ENCODE measurements at places on chromosomes 3 and 15. TPM values are rescaled to one million over a fixed set of nuclear protein-coding genes. Genes with fewer than 3 reads are reported as not detected.

Gene ANAPC13
- 24.5 TPM for total RNA-seq

Gene STRIT1
- total RNA-seq, result not detected

Gene KLHL6
- 5.7 TPM for total RNA-seq

Gene DPPA2
- not detected for total RNA-seq

Gene NTRK3
- total RNA-seq, result under 0.01 TPM

Gene WDR93
- total RNA-seq, result not detected

Gene CCR1
- total RNA-seq, result not detected

Gene P2RY12
- not detected for total RNA-seq

Gene SST
- total RNA-seq, result 211 TPM

GRCh38 chr15:83285979-83286553, 1.6 kb upstream of the BNC1 start:
- DNase-seq, result no peak
- peaks cover 16% of the 10 kb centered on the region for H3K4me1 ChIP-seq
- H3K36me3 ChIP-seq, result no peaks in the 10 kb centered on the region
- no peak overlapping the region for H3K4me3 ChIP-seq
- H3K27me3 ChIP-seq, result peaks cover 80% of the 10 kb centered on the region
- H3K27ac ChIP-seq, result no peak overlapping the region

DNA sequence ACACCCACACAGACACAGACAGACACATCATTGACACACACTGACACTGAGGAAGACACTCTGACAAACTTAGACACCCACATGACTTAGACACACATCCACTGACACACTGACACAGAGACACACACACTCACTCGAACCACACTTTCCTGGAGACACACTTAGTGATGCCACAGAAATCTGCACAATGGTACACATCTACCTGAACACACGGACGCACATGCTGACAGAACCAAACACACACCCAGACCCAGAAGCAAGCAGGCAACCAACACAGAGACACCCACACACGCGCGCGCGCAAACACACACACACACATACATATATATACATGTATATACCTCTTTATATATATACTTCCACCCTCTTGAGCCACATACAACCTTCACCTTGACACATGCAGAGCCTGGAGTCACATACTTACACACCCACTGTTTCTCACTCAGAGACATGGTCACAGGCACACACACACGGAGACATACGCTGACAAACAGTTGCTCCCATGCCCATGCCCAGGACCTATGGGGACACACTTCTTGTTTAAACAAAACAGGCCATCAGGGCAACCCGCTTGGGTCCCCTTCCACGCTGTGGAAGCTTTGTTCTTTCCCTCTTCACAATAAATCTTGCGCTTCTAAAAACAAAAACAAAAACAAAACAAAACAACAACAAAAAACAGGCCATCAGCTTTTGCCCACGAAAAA, 913 bp upstream of the SCN5A start:
- H3K27me3 ChIP-seq, result peaks cover 86% of the 10 kb centered on the region
- H3K27ac ChIP-seq, result no peak overlapping the region
- H3K4me1 ChIP-seq, result peaks cover 15% of the 10 kb centered on the region
- DNase-seq, result no peak
- peak overlapping the region; percentile 52 for H3K4me3 ChIP-seq

- H3K4me1 ChIP-seq, result no peaks in the 10 kb centered on the region
- no peaks in the 10 kb centered on the region for H3K27me3 ChIP-seq
- no peak overlapping the region for H3K27ac ChIP-seq
- H3K36me3 ChIP-seq, result no peaks in the 10 kb centered on the region
- no peak overlapping the region for H3K4me3 ChIP-seq
- DNase-seq, result no peak
Measured at GRCh38 chr3:71478568-71478967, 105.0 kb downstream of the FOXP1 start.

- DNase-seq, result peak; percentile 22
Measured at GRCh38 chr15:47331829-47332393, 385.4 kb upstream of the SEMA6D start.

- no peak for DNase-seq
- no peak overlapping the region for H3K4me3 ChIP-seq
- no peaks in the 10 kb centered on the region for H3K27me3 ChIP-seq
Measured at GRCh38 chr15:84975871-84976351, 5.7 kb upstream of the PDE8A start.

DNA sequence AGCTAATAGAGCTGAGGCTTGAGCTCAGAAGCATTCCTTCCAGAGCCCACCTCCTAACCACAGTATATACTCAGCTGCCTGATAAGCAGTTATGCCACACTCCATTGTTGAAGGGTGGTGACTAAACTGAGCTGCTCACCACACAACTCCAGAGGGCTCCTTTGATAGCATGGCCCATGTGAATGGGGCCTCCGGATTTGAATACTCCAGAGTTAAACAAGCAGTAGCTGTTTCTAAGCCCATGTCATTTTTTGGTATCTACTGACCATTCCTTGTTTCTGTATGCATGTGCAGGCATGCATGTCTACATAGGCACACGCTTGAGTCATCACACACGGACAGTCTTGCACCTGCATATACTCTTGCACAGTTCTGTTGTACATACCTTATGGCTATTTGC, 28.9 kb downstream of the IGSF10 start:
- no peaks in the 10 kb centered on the region for H3K36me3 ChIP-seq
- no peaks in the 10 kb centered on the region for H3K27me3 ChIP-seq
- DNase-seq, result no peak
- no peak overlapping the region for H3K27ac ChIP-seq
- H3K4me3 ChIP-seq, result no peak overlapping the region

DNA sequence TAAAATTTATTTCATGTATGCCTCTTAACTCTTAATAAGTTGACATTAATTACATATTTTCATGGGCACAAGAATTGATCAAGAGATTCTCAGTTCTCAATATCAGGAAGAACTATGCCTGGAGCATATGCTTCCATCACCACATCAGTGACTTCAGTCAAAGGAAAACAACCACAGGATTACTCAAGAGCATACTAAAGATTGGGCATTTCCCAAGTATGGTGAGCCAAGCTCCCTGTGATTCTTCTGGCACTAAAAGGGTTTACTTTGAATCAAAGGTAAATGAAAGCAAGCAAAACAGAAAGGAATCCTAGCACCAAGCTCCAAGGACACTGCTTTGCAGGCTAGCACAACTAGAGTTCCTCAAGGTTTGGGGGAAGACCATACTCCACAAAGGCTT, 44.6 kb downstream of the FMN1 start:
- H3K4me1 ChIP-seq, result no peaks in the 10 kb centered on the region
- H3K27ac ChIP-seq, result no peak overlapping the region
- peaks cover 9% of the 10 kb centered on the region for H3K27me3 ChIP-seq
- no peaks in the 10 kb centered on the region for H3K36me3 ChIP-seq
- no peak overlapping the region for H3K4me3 ChIP-seq

- H3K4me1 ChIP-seq, result no peaks in the 10 kb centered on the region
- peak; percentile 6 for DNase-seq
- no peaks in the 10 kb centered on the region for H3K27me3 ChIP-seq
- no peaks in the 10 kb centered on the region for H3K36me3 ChIP-seq
- H3K27ac ChIP-seq, result no peak overlapping the region
Measured at GRCh38 chr3:59731943-59732342, 682.1 kb upstream of the CFAP20DC start.

DNA sequence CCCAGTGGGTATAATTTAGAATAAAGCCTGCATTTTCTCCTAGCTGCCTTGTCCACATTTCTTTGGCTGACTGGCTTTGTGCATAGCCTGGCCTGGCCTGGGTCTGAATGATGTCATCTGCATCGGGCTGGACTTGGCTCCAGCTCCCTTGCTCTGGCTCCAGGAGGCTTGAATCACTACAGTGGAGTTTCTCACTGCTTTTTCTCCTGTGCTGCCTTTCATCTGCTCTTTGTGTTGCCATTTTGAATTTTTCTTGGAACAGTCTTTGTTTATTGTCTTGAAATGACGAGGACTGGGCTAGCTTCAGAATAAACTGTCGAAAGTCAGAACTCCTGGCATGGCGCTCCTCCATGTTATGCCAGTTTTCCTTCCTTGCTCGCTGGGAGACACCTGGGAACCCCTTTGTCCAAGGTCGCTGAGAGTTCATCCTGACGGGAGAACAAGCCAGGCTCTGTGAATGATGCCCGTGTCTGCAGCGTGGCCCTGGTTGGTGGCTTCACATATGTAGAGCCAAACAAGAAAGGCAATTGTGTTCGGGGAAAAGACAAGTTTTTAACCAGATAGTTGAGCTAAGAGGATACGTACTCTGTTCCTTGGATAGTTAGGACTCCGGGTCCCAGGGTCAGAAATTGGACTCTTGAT, 258.9 kb downstream of the PDZRN3 start:
- DNase-seq, result no peak
- H3K27me3 ChIP-seq, result no peaks in the 10 kb centered on the region
- peak overlapping the region; percentile 83 for H3K27ac ChIP-seq
- no peaks in the 10 kb centered on the region for H3K4me1 ChIP-seq

DNA sequence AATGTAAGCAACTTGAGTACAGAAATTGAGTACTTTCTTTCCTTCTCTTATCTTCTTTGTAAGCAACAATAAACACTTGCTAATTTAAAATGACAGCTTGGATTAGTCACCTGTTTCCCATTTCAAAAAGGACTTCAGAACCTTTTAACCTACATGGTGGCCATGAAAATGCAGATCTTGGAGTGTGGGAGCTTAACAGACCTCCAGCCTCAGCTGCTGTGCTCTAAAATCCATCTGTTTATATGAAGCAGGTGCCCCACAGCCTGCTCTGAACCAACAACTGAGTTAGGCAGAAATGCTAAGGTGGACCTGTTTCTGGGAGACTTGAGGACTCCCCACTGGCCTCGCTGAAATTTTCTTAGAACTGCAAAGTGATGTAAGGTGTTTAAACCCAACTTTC, 91.1 kb upstream of the TNIK start:
- no peak for DNase-seq
- H3K4me1 ChIP-seq, result no peaks in the 10 kb centered on the region
- H3K27me3 ChIP-seq, result no peaks in the 10 kb centered on the region
- H3K27ac ChIP-seq, result no peak overlapping the region
- no peak overlapping the region for H3K4me3 ChIP-seq

DNA sequence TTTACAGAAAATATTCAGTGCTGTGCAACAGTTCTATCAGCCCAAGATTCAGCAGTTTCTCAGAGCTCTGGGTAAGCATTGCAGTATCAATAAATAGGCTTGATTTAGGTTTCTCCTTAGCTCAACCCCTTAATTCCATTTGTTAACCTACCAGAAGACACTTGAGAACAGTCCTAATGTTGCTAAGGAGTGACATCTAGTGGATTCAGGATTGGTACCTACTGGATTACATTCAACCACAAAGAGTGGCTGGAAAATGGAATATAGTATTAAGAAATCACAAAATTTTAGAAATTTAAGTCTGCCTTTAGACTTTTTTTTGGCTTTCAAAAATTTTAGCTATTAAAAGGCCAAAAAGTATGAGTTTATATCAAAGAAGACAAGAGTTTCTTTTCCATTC, 34.7 kb downstream of the POLG start:
- peaks cover 7% of the 10 kb centered on the region for H3K36me3 ChIP-seq
- H3K27me3 ChIP-seq, result no peaks in the 10 kb centered on the region
- no peak overlapping the region for H3K27ac ChIP-seq
- no peak overlapping the region for H3K4me3 ChIP-seq

DNA sequence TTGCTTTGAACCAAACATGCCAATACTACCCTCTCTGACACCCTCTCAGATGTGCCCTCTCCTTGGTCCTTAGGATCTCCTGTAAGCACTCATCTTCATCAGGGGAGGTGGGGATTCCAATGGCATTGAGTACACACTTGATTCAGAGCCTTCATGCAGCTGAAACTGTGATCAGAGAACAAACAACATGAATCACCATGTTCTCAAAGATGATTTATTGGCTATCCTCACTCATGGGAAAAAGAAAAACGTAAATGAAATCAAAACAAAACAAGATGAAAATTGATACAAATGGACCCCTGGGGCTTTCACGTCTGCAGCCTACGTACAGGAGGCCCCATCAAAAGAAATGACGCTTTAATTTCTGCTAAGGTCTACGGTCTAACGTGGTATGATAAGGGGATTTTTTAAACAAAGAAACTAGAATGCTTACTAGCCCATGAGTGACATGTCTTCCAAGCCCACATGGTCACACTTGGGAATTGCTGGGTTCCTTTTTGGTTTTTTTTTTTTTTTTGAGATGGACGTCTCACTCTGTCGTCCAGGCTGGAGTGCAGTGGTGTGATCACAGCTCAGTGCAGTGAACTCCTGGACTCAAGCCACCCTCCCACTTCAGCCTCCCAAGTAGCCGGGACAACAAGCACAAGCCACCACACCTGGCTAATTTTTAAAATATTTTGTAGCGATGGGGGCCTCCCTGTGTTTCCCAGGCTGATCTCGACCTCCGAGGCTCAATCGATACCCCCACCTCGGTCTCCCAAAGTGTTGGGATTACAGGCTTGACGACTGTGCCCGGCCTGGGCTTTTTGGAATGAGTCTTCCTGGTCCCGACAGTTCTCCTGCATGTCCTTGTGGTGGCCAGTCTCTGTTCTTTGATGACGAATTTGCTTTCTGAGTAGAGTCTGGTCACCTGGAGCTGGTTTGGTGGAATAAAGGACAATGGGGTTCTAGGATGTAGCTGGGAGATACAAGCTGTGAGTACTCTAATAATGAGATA, 202.6 kb downstream of the XXYLT1 start:
- no peak overlapping the region for H3K4me3 ChIP-seq
- no peaks in the 10 kb centered on the region for H3K27me3 ChIP-seq
- H3K36me3 ChIP-seq, result peaks cover 12% of the 10 kb centered on the region
- DNase-seq, result no peak
- peaks cover 21% of the 10 kb centered on the region for H3K4me1 ChIP-seq

DNA sequence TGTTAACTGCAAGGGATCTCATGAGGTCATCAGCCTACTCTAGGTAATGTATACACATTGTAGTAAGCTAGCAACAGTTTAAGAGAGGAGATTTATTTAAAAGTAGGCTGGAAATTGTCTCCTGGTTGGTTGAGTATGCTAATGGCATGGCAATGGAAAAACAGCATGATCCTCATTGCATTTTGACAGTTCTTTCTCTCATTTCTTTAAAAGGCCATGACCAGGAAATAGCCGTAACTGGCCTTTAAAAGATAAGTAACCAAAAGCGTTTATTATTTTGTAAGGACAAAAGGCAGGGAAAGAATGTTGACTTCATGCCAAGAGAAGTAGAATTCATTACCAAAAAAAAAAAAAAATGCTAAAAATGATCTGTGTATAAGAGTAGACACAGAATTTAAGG, 310.3 kb downstream of the FGF12 start:
- H3K36me3 ChIP-seq, result no peaks in the 10 kb centered on the region
- H3K27ac ChIP-seq, result no peak overlapping the region
- H3K4me3 ChIP-seq, result no peak overlapping the region
- DNase-seq, result no peak
- H3K4me1 ChIP-seq, result no peaks in the 10 kb centered on the region
